Effector memory CD8-positive, alpha-beta T cell (primary cell): ENCODE measurements at places on chromosomes 6 and 20.
A peak's percentile ranks its signal among the peaks of the same experiment; 100 is the strongest.

GRCh38 chr6:55775029-55775318 lies 100.4 kb downstream of the BMP5 start:
- no peak overlapping the region for H3K4me3 ChIP-seq
- no peaks in the 10 kb centered on the region for H3K27me3 ChIP-seq
- H3K27ac ChIP-seq = no peak overlapping the region
- H3K4me1 ChIP-seq = no peaks in the 10 kb centered on the region

DNA sequence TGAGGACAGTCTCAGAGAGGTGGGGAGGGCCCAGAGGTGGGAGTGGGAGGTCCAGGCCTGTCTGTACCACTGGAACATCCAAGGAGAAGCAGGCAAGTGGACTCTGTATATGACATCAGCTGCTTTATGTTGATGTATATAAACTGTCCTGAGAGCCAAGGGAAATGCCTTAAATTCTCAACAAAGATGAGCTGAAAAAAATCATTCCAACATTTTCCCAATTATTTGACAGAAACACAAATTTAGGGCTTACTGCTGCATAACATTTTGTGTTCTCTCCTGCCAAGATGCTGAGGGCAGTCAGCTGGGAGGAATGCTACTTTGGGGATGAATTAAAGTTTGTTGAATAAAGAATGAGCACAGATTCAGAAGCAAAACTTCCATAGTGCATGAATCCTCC lies 52.8 kb downstream of the FOXC1 start:
- H3K4me1 ChIP-seq = peaks cover 12% of the 10 kb centered on the region
- H3K27ac ChIP-seq = no peak overlapping the region
- no peaks in the 10 kb centered on the region for H3K27me3 ChIP-seq
- DNase-seq = no peak

DNA sequence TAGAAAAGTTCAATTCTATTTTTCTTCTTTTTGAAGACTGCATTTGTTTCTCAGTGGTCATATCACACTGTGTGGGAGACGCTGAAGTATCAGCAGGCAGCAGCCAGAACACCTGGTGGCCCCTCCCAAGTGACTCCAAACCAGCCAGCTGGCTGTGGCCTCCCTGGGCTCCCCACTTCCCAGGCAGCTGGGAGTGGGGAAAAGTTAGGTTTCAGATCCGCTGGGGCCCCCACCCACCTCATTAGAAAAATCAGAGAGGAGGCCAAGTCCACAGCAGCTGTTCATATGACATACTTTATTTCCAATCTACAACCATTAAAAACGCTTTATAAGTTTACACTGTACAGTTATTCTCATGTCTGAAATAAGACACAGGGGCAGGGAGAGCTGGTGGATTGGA lies 3.6 kb upstream of the DSN1 start:
- H3K4me3 ChIP-seq = no peak overlapping the region
- DNase-seq = no peak
- H3K36me3 ChIP-seq = peaks cover 16% of the 10 kb centered on the region
- no peak overlapping the region for H3K27ac ChIP-seq
- H3K27me3 ChIP-seq = no peaks in the 10 kb centered on the region
- peaks cover 18% of the 10 kb centered on the region for H3K4me1 ChIP-seq

DNA sequence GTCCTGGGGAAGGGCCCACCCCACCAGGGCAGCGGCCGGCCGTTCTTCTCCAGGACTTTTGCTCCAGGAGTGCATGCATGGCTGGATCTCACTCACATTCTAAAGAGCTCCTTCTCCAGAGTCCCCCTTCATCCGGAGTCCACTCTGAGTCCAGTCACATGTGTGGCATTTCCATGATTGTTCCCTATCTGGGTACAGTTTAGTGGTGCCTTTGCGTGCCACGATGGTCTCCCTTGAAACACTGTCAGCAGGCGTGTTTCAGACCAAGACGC lies 20.9 kb downstream of the OSBPL2 start:
- H3K27me3 ChIP-seq = no peaks in the 10 kb centered on the region
- H3K4me1 ChIP-seq = peaks cover 15% of the 10 kb centered on the region
- no peak for DNase-seq

GRCh38 chr6:40917603-40918002 lies 121.4 kb downstream of the UNC5CL start:
- no peak for DNase-seq
- no peak overlapping the region for H3K27ac ChIP-seq
- no peak overlapping the region for H3K4me3 ChIP-seq
- no peaks in the 10 kb centered on the region for H3K36me3 ChIP-seq

GRCh38 chr6:77038807-77039206 lies 424.5 kb downstream of the HTR1B start:
- DNase-seq = no peak

DNA sequence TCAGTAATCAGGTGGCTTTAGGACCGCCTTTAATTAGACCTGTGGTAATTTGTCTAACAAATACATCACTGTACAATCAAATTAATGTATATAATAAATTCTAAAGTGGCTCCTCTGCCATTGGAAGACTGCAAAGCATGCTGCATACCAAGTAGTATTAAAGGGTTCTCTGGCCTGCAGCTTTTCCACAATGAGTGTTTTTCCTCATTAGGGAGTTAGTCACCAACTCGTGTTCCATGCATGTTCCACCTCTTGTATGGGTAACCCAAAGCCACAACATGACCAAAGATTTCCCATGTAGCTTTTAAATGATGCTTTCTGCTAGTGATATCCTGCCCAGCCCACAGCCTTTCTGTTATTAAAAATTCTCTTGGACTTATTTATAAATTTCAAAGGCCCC lies 218.7 kb downstream of the FUT9 start:
- no peaks in the 10 kb centered on the region for H3K27me3 ChIP-seq
- no peak overlapping the region for H3K4me3 ChIP-seq
- no peaks in the 10 kb centered on the region for H3K4me1 ChIP-seq
- H3K36me3 ChIP-seq = no peaks in the 10 kb centered on the region

DNA sequence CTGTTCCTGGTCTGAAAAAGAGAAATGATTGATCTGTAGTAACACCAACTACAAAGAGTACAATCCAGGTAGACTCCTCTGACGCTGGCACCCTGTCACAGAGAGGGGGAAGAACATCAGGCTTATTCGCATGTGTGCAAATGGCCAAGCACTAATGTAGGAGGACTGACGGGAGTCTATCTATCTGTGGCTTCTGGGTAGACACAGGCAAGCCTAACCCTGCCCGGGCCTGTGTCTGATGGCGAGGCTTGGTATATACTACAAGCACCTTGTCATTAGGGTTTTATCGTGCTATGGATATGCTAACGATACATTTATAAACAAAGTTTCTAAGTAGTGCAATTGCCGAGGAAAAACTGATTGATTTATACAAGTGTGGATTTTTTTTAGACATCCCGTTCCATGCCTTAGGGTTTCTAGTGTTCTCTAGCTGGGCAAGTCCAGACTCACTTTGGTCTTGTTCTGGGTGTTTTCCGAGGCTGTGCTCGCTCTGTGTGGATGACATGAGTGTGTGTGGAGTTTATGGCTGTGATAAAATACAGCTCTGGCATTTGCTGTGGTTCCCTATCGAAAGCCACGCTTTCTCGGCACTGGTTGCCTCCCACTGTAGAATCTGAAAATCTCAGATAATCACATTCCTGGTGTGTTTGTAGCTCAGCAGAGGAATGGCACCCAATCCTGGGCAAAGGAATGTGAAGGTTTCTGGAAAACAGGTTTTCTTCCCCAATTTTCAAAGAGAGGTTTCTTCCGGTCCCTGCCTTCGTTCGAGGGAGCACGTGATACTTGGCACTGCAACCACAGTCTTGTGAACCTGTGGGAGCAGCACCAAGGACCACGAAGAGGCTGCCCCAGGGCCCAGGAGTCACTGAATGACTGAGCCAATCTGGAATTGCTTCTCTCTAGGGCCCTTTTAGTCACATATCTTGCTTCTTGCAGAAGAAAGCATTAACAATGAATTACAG lies 67.5 kb upstream of the EDN1 start:
- H3K4me1 ChIP-seq = no peaks in the 10 kb centered on the region
- no peaks in the 10 kb centered on the region for H3K36me3 ChIP-seq
- DNase-seq = no peak
- peaks cover 7% of the 10 kb centered on the region for H3K27me3 ChIP-seq

DNA sequence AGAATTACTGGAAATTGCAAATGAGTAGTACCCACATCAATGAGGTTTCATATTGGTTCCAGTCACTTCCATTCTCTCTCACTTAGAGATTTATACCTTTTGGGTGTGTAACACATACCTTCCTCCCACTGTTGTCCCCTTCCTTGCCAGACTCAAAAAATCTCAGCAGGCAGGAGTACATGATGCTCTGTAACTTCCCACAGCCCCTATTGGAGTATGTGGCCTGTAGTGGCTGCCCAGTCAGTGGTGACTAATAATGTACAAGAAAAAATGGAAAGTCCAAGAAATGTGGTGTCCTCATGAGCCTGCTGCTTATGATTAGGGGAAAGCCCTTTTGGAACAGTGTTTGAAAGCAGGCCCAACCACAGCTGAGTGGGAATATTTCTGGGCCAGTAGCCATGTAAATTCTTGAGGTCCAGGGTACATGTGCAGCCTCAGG lies 312.0 kb downstream of the ZFAND3 start:
- no peak overlapping the region for H3K4me3 ChIP-seq
- H3K27ac ChIP-seq = no peak overlapping the region
- H3K36me3 ChIP-seq = peaks cover 4% of the 10 kb centered on the region

- H3K4me3 ChIP-seq = no peak overlapping the region
- H3K27me3 ChIP-seq = no peaks in the 10 kb centered on the region
- no peak overlapping the region for H3K27ac ChIP-seq
- H3K36me3 ChIP-seq = no peaks in the 10 kb centered on the region
- H3K4me1 ChIP-seq = peaks cover 2% of the 10 kb centered on the region
Observed at GRCh38 chr6:45702849-45703739, 312.6 kb downstream of the CLIC5 start.

- H3K27ac ChIP-seq = no peak overlapping the region
- no peak overlapping the region for H3K4me3 ChIP-seq
- H3K4me1 ChIP-seq = no peaks in the 10 kb centered on the region
- H3K36me3 ChIP-seq = no peaks in the 10 kb centered on the region
Observed at GRCh38 chr20:12733811-12734210, 275.0 kb upstream of the SPTLC3 start.

- DNase-seq = no peak
- H3K27me3 ChIP-seq = no peaks in the 10 kb centered on the region
- H3K4me1 ChIP-seq = no peaks in the 10 kb centered on the region
Observed at GRCh38 chr20:19397666-19398065, 185.2 kb downstream of the SLC24A3 start.

DNA sequence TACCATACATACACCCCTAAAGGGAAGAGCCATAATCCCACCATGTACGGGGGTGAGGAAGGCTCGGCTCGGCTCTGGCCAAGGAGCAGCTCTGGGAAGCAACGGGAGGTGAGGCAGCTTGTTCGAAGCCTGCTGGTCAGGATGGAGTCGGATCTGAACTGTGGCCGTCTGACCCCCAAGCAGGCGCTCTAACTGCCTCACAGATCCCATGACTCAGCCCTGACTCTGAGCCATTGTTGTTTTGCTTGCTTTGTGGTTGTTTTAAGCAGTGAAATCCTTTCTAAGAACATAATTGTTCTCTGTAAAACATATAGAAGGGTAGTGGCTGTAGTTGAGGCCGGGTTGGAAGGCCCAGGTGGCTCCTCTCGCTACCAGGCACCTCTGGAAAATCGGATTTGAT lies 10.9 kb downstream of the C6orf132 start:
- no peak overlapping the region for H3K27ac ChIP-seq
- H3K36me3 ChIP-seq = no peaks in the 10 kb centered on the region
- no peak for DNase-seq
- H3K27me3 ChIP-seq = peaks cover 18% of the 10 kb centered on the region
- no peak overlapping the region for H3K4me3 ChIP-seq

GRCh38 chr6:71410681-71411080 lies 122.1 kb downstream of the OGFRL1 start:
- no peak overlapping the region for H3K4me3 ChIP-seq
- no peak for DNase-seq
- H3K36me3 ChIP-seq = no peaks in the 10 kb centered on the region
- no peak overlapping the region for H3K27ac ChIP-seq
- H3K27me3 ChIP-seq = peaks cover 27% of the 10 kb centered on the region
- peaks cover 2% of the 10 kb centered on the region for H3K4me1 ChIP-seq

- DNase-seq = no peak
- peaks cover 13% of the 10 kb centered on the region for H3K27me3 ChIP-seq
- H3K36me3 ChIP-seq = no peaks in the 10 kb centered on the region
- no peaks in the 10 kb centered on the region for H3K4me1 ChIP-seq
- no peak overlapping the region for H3K27ac ChIP-seq
Observed at GRCh38 chr6:7939864-7940228, 29.3 kb upstream of the TXNDC5 start.

DNA sequence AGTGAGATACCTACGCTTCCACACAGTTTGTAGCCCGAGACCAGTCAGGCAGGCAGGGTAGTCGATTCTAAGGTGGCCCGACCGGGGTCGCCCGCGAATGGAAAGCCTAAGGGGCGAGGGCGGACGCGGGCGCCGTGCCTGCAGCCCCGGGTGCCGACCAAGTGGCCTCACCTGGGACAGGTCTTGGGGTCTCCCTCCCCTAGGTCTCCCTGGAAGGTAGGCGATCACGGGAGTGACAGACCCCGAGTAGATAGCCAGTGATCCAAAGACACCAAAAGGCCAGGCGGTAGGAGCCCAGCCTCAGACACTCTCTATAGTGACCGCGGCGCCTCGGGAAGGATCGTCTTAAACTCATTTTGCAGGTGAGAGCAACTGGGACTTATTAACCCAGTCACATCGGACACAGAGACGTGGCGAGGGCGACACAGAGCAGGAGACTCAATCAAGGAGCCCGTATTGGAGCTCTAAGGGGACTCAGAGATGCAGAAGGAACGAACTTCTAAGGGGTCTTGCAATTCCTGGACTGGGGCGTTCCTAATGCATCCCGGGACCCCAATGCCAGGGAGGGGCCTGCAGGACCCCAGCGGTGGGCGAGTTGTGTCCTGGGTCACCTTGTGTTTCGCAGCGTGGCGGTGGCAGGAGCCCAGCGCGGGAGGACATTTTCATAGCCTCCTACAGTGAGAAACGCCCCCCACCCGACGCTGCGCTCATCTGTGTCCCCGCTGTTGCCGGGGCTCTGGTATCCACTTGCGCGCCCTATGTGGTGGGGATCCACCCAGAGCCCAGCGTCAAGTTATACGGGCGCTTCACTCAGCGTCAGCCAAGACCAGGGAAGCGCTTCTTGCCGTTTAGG lies 2.1 kb upstream of the VSX1 start:
- DNase-seq = peak; percentile 41
- H3K27ac ChIP-seq = no peak overlapping the region
- H3K36me3 ChIP-seq = peaks cover 3% of the 10 kb centered on the region
- peaks cover 19% of the 10 kb centered on the region for H3K4me1 ChIP-seq
- peak overlapping the region; percentile 74 for H3K4me3 ChIP-seq
- H3K27me3 ChIP-seq = peaks cover 73% of the 10 kb centered on the region

GRCh38 chr6:55282115-55282514 lies 45.2 kb upstream of the GFRAL start:
- H3K36me3 ChIP-seq = no peaks in the 10 kb centered on the region
- DNase-seq = no peak
- H3K4me3 ChIP-seq = no peak overlapping the region
- H3K4me1 ChIP-seq = no peaks in the 10 kb centered on the region
- H3K27ac ChIP-seq = no peak overlapping the region
- no peaks in the 10 kb centered on the region for H3K27me3 ChIP-seq

GRCh38 chr6:69349771-69350170 lies 447.0 kb downstream of the LMBRD1 start:
- no peak overlapping the region for H3K4me3 ChIP-seq
- no peaks in the 10 kb centered on the region for H3K4me1 ChIP-seq
- no peaks in the 10 kb centered on the region for H3K36me3 ChIP-seq
- no peak for DNase-seq
- no peaks in the 10 kb centered on the region for H3K27me3 ChIP-seq

- peaks cover 42% of the 10 kb centered on the region for H3K4me1 ChIP-seq
- no peaks in the 10 kb centered on the region for H3K27me3 ChIP-seq
- no peak for DNase-seq
- peaks cover 83% of the 10 kb centered on the region for H3K36me3 ChIP-seq
- H3K4me3 ChIP-seq = no peak overlapping the region
Observed at GRCh38 chr6:3085074-3085473, 16.8 kb downstream of the RIPK1 start.
